Fibroblast of skin of scalp (primary cell): ENCODE measurements at places on chromosomes 13 and 19.

DNA sequence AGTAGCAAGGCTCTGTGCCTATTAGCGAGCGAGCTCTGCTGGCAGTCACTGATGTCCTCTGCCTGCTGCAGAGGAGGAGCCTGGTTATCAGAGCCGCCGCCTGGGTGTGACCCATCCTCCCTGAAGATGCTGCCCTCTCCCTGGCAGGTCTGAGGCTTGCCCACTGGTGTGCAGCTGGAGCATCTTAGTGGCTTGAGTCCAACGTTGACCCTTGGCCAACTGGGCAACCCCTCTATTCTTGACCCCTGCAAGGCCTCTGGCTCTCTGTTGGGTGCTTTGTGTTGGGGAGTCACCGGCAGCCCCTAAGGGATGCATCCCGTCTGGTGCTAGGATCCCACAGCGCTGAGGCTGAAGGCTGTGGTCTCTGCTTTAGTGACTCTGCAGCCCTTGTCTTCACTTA, 277.9 kb upstream of the SOX1 start:
- DNase-seq, result no peak

DNA sequence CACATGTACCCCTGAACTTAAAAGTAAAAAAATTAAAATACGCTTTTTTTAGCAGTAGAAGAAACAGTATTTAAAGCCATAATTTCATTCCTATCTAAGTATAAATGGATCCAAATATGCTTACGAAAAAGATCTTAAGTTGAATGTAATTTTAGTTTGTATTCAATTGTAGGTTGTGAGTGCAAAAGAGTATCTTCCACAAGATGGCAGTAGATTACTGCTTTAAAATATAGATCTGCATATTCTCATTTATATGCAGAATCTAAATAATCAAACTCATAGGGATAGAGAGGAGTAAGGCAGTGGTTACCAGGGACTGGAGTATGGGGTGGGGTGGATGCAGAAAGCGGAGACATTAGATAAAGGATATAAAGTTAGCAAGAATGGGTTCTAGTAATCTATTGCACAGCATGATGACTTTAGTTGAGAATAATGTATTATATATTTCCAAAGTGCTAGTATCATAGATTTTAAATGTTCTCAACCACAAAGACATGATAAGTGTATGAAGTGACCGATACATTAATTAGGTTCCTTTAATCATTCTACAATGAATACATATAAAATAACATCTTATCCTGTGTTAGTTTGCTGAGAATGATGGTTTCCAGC, 14.2 kb downstream of the OR7A17 start:
- DNase-seq, result peak; percentile 5

DNA sequence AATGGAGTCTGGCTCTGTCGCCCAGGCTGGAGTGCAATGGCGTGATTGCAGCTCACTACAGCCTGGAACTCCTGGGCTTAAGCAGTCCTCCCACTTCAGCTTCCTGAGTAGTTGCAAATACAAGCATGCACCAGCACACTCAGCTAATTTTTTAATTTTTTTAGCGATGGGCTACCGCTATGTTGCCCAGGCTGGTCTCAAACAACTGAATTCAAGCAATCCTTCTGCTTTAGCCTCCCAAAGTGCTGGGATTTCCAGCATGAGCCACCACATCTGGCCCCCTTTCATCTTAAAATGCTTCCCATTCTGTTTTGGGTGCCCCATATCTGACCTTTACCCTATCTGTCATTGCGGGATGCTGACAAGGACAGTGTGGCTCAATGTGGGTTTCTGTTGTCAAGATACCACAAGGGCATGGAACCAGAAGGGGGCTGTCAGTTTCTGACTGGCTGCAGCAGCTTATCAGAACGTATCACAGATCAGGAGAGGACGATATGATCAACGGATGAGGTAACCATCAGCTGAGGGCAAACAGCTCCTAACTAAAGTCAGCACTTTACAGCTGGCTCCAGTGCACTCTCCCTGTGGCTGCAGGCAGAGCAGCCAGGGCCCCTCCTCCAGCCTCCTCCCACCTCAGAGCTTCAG, 32.4 kb downstream of the GPR42 start:
- no peak for DNase-seq

GRCh38 chr19:46478356-46478986, 7.1 kb upstream of the PNMA8A start:
- DNase-seq, result peak; percentile 67

DNA sequence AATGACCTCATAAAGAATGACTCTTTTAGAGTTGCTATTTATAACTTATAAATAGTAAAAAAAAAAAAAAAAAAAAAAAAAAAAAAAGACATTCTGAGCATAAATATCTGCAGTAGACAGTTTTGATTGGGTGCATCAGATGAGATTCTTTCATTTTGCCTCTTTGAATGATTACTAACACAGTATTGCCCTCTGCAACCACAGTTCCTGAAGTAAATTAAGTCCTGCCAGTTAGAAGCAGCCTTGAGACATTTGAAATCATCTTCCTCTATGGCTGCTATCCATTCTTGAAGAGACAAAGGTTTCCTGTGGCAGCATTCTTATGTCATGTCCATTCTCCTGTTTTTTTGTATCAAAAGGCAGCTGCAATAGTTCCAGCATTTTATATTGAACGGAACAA, 892.4 kb upstream of the MIR17HG start:
- DNase-seq, result no peak

- no peak for DNase-seq
Observed at GRCh38 chr19:3503036-3503572, 2.6 kb upstream of the DOHH start.

GRCh38 chr19:3046698-3047495, 15.4 kb downstream of the TLE5 start:
- DNase-seq, result peak; percentile 34

DNA sequence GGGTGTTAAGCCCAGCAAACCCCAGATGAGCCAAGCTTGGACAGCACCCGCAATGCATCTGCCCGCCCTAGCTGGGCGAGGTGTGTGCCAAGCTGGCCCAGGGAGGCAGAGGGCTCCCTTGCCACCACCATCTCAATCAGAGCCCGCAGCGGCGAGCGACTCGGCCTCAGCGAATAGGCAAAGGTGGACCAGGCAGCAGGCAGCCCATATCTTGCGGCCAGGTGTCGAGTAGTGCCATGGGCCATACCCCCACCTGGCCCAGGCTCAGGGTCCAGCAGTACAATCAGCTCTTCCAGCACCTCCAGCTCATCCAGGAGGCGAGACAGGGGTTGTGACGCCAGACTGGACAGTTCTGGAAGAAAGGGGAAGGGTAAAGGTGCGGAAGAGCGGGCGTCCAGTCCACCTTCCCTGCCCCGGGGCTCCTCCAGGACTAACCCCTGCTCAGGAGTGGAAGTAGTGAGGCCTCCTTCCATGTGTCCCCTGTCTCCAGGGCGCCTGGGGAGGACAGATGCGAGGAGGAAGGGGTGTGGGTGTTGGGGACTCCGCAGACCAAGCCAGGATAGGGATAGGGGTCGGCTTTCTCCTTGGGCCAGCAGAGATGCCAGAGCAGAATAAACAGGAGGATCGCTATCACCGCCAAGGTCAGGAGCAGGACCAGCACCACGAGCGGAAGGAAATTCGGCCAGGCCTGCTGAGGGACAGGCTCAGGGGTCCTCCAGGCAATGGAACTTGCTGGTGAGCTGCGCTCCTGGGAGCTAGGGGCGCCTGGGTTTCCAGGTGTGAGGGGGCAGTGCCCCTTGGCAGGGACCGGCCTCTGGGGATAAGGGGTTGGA, 2.8 kb downstream of the IGFLR1 start:
- DNase-seq, result no peak

DNA sequence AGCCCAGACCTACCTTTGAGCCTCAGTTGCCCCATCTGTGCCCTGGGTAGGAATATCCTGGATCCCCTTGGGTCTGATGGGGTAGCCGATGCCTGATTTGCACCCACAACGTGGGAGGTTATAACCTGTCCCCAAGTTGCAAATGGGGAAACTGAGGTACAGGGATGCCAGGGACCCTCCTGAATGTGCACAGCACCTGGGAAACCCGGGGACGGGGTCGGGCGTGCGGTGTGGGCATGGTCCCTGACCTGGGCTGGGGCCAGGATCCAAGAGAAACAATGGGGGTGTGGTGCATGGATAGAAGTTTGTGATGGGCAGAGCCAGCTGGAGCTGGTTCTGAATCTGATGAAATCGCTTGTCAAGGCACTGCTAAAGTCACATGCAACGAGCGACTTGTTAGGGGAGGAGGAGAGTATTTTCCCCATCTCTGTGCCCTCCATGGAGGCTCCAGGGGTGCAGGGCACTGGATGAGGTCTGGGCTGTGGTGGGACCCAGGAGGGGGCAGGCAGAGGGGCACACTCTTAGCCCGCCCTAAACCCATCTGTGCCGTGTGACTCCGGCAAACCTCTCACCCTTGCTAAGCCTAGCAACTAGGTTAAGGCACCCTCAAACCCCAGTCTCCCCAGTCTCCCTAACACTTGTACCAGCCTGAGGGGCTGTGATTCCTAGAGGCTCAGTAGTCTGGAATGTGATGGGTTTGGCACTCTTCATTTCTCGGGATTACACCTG, 749 bp downstream of the GDF15 start:
- DNase-seq, result peak; percentile 86

GRCh38 chr13:81080911-81081454, 740.1 kb upstream of the SPRY2 start:
- DNase-seq, result no peak

GRCh38 chr13:24627090-24627714, 53.0 kb upstream of the ATP12A start:
- peak; percentile 38 for DNase-seq

DNA sequence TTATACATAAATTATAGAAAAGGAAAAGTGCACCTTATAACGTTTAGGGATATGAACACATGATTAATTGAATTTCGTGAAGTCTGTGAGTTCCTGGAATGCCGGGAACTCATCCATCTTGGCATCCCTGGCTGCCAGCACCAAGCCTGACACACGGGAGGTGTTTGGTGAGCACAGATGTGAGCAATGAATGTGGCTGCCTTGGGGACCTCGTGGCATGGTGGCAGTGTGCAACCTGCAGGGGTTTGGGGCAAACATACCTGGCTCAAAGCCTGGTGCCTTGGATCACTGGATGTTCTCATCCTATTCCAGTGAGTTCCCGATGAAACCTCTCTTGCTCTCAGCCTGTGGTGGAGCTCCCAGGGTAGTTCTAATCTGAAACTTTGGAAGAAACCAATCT, 10.4 kb upstream of the MAP2K2 start:
- no peak for DNase-seq

- DNase-seq, result peak; percentile 77
Observed at GRCh38 chr19:13260883-13261653, 110.9 kb downstream of the IER2 start.

DNA sequence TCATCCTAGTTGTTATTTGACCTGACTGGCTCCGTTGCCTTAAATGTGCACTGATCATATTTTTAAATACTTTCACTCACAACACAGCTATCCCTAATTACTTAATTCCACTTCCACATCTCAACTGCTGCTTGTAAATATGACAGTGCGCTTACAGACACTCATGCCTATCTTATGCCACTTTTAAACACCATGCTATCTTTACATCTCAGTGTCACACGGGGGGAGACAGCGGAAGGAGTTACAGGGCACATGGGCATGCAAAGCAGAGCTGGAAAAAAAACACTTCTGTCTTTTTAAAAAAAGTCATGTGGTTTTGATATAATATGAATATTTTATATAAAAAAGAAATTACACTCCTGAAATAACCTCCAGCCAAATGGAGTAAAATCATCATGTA, 44.1 kb downstream of the SMAD9 start:
- no peak for DNase-seq

GRCh38 chr13:73803997-73804396, 330.2 kb downstream of the KLF12 start:
- peak; percentile 51 for DNase-seq

- peak; percentile 17 for DNase-seq
Observed at GRCh38 chr13:113666951-113667701, at the start of gene GRK1. Gene GRK1 (plus strand): TSS chr13:113667219. CDS start chr13:113667387, 168 bp downstream.

DNA sequence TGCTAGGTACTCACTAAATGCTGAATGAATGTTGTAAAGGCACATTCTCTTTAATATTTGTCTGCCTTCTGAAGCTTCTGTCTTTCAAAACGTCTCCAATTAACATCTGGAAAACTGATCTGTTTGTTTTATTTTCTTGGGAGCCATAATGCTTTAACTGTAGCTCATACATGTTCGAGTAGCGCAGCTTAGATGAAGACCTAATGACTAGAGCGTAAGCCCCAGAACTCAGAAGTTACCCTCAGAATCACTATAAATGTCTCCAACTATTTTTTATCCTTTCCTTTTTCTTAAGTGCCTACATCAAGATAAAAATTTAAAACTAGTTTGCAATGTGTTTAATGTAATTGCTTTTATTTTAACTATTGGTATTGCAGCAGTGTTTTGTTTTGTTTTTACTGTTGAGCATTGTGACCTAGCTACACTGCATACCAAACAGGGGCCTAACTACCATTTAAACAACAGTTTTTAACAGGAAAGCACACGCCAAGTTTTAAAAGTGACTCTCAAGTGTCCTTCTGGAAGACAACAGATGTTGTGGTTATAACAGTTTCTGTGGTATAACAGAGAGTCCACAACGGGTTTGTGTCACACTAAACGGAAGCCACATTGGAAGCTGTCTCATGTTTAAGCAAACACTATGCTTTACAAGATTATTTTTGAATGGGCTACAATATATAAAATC, 42.0 kb downstream of the MRPL57 start:
- DNase-seq, result no peak

GRCh38 chr19:45769821-45770191, 754 bp upstream of the SIX5 start:
- peak; percentile 41 for DNase-seq
